Nasal cavity respiratory epithelium epithelial cell of viscerocranial mucosa (primary cell): ENCODE measurements at places on chromosomes 5 and 9. TPM values are rescaled to one million over a fixed set of nuclear protein-coding genes. Genes with fewer than 3 reads are reported as not detected.

Gene IFNA21
- not detected in 2 replicates for total RNA-seq

Gene DDX4
- under 0.01 TPM in 1 of 2 replicates, not detected in the other for total RNA-seq

Gene ZNF454
- 1.4 and 4.8 TPM in 2 replicates for total RNA-seq

Gene TAF1L
- total RNA-seq, result under 0.01 TPM in 2 replicates

Gene HAVCR2
- 0.21 and 1.0 TPM in 2 replicates for total RNA-seq

Gene LCNL1
- total RNA-seq, result not detected in 2 replicates

Gene AQP7
- 0.07 TPM in 1 of 2 replicates, not detected in the other for total RNA-seq
